ENCODE measurements at places on chromosomes 2 and 18. TPM values are rescaled to one million over a fixed set of nuclear protein-coding genes. Genes with fewer than 3 reads are reported as not detected.

Gene LYPD6B
- not detected for total RNA-seq

Gene DUSP2
- total RNA-seq: 463 TPM

DNA sequence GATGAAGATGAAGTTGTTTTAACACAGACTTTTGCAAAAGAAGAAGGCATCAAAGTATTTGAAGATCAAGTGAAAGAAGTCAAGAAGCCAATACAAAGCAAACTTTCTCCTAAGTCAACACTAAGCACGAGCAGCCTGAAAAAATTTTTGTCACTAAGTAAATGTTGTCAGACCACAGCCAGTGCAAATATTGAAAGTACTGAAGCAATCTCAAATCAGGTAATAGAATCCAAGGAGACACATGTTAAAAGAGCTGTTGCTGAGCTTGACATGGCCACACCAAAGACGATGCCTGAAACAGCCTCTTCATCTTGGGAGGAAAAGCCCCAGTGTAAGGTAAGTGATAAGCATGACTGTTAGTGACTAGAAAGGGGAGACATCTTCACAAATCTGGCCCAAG lies 75.1 kb downstream of the FSIP2 start:
- H3K27ac ChIP-seq: no peak overlapping the region
- H3K4me1 ChIP-seq: no peaks in the 10 kb centered on the region
- no peaks in the 10 kb centered on the region for H3K27me3 ChIP-seq
- H3K4me3 ChIP-seq: no peak overlapping the region
- no peaks in the 10 kb centered on the region for H3K36me3 ChIP-seq

GRCh38 chr2:234851451-234851850 lies 100.4 kb upstream of the SH3BP4 start:
- no peaks in the 10 kb centered on the region for H3K4me1 ChIP-seq
- DNase-seq: no peak
- H3K4me3 ChIP-seq: no peak overlapping the region
- no peak overlapping the region for H3K27ac ChIP-seq
